Trophoblast cell (in vitro differentiated cells and primary cell): ENCODE measurements at places on chromosomes 16 and 17.

DNA sequence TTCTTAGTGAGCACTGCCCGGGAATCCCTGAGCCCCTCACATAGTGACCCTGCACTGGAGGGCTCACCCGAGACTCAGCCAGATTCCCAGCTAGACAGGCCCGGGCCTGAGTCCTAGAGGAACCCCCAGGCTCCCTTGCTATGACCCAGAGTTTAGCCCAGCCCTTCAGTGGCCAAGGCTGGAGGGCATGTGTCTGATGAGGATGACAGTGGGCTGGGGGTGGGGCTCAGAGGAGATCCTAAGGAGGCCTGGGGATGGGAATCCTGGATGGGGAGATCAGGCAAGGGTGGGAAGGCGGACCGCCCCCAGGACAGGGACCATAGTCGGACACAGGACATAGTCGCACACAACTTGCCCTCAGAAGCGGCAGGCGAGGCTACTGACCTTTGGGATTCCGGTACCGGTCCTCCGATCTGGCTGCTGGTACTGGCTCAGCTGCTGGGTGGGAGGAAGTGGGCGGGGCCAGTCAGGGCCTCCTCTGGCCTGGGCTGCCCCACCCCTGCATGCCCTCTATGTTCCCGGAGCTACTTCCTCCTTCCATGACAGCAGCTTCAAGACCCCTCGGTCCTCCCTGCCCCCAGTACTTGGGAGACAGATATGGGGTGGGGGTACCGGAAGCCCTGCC lies 1.1 kb downstream of the CD79B start:
- DNase-seq, result no peak

DNA sequence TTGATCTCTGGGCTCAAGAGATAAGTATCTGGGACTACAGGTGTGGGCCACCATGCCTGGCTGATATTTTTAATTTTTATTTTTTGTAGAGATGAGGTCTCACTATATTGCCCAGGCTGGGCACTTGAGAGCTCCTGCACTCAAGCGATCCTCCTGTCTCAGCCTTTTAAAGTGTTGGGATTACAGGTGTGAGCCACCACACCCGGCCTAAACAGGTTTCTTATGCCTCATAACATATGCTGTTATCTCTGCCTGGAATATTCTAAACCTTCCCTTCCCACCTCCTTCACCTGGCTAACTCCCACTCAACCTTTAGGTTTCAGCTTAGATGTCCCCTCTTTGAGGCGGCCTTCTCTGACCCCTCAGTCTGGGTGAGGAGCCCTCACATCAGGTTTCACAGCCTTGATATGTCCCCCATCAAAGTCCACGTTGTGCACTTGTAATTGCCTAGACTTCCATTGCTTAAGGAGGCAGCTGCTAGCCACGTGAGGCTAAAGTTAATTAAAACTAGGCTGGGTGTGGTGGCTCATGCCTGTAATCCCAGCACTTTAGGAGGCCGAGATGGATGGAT lies 8.6 kb upstream of the CNP start:
- no peak for DNase-seq

DNA sequence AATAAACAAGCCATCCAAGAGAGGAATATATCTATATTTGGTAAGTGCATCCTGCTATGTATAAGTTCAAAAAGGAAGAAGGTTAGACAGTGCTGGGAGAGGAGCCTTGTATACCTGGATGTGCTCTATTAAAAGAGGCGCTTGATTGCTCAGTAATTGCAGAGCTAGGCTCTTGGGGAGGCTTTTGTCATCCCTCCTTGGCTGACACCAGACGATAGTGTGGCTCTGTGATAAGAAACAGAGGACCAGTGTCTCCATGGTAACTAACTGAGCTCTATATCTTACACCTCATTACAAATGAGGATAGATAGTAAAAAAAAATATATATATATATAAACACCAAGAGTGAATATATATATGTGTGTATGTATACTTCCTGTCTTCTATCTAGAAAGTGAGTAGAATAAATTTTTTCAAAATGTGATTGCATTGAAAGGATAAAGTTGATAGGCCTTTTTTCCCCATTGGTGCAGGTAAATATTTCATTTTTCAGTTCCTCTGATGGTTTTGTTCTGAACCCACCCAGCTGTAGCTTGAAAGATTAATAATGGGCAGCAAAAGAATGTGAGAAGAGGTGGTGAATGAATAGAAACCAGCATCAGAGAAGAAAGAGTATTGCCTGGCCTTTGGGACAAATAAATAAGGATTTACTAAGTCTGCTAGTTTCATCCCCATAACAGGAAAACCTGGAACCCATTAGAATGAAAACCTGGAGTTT lies 303.7 kb downstream of the ZFHX3 start:
- DNase-seq, result no peak

DNA sequence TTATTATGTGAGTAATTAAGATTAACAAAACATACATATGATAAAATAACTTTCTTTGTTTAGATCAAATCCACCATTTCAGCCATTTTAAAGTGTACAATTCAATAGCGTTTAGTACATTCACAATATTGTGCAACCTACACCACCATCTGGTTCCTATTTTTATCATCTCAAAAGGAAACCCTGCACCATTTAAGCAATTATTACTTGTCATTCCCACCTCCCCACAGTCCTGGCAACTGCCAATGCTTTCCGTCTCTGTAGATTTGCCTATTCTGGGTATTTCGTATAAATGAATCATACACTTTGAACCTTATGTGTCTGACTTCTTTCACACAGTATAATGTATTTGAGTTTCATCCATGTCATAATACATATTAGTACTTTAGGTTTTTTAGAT lies 162.5 kb upstream of the CNTNAP4 start:
- no peak for DNase-seq

- DNase-seq, result peak; percentile 87
Measured at GRCh38 chr16:11507991-11508390, 78.7 kb downstream of the LITAF start.

DNA sequence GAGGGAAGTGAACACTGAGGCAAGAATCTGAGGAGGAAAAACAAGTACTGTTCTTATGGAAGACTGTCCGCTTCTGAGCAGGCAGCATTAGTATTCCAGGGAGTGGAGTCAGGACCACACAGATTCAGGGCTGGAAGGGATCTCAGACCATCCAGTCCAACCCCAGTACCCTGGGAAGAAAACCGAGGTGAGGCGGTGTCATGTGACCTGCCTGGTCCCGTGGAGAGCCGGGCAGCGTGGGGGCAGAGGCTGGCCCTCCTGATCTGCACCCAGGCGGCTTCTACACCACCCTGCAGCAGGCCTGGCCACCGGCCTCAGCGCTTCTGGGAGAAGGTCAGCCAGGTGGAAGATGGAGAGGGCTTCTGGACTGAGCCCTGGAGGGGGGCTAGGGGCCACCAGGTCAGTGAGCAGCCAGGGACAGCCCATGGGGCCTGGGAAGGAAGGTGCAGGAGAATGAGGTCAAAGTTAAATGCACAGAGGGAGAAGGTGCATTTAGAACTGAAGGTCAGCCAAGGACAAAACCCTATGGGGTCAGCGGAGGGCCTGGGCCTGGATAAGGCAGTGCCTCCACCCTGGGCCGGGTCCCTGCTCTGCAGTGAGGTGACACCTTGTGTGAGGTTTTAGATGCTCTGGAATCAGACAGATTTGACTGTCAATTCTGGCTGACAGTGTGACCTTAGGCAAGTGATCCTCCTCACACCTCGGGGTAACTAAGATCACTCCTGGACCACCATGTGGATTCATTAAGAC lies 45.9 kb downstream of the VAC14 start:
- DNase-seq, result no peak

- no peak for DNase-seq
Measured at GRCh38 chr17:44601973-44602372, 44.7 kb downstream of the FZD2 start.

DNA sequence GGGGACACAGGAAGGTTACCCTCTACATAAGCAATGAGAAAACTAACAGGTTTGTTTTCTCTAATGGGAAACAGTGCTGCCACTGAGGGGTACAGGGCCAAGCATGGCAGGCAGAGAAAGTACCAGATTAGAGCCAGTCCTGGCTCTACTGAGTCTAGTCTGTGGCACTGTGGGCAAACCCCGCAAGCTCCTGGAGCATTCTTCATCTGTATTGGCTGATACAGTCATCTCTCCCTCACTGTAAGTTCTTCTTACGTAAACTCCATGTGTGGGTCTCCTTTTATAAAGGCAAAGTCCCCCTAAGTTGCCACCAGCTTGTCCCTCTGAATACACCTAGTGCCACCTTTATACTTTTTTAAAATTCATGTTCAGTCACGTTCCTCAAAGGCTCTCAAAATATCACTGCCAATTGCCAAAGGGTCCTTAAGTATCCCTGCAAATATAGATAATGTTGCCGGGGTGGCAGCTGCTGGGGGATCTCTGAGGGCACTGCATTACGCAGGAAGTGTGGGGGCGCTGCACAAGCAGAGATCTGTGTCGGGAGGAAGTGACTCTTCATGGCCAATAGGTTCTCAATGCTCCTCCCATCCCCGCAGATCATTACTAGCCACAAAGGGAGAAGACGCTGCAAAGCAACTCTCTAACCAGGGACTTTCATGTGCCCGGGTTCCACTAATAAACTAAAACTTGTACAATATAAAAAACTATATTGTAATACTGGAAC lies 18.8 kb downstream of the XPO6 start:
- DNase-seq, result no peak
